ENCODE measurements at places on chromosomes 13 and 19.

DNA sequence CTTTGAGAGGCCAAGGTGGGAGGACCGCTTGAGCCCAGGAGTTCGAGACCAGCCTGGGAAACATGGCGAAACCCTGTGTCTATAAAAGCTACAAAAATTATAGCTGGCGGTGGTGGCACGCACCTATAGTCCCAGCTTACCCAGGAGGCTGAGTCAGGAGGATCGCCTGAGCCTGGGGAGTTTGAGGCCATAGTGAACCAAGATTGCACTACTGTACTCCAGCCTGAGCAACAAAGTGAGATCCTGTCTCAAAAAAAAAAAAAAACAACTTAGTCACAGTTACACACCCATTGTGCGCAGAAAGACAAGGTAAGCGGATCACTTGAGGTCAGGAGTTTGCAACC, 728 bp upstream of the DENND1C start:
- DNase-seq, result no peak

- no peak for DNase-seq
Measured at GRCh38 chr13:103852036-103852435, 785.8 kb upstream of the SLC10A2 start.

DNA sequence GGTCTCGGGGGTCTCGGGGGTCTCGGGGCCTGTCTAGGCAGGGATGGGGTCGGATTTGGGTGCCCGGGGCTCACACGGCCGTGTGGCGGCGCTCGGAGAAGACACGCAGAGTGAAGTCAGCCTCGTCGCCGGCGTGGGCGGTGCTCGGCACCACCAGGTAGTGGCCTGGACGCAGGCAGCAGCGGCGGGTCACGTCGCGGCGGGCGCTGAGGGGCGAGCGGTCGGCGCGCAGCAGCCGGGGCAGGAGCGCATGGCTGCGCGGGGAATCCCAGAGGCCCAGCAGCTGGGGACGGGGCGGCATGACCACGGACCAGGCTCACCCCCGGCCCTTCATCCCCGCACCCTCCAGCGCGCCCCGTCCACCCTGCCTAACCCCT, 8.2 kb downstream of the CAPN12 start:
- DNase-seq, result no peak

GRCh38 chr13:67299751-67300150, 69.6 kb upstream of the PCDH9 start:
- no peak for DNase-seq

GRCh38 chr19:43572171-43572588, 3.1 kb downstream of the XRCC1 start:
- no peak for DNase-seq

- DNase-seq, result no peak
Measured at GRCh38 chr13:58855283-58855682, 1223.7 kb downstream of the PCDH17 start.

- DNase-seq, result no peak
Measured at GRCh38 chr13:44403461-44404056, 29.9 kb downstream of the SERP2 start.

Data from vagina (tissue), 2 donors.